Coronary artery (tissue), 2 donors: ENCODE measurements at places on chromosomes 3 and 15.

DNA sequence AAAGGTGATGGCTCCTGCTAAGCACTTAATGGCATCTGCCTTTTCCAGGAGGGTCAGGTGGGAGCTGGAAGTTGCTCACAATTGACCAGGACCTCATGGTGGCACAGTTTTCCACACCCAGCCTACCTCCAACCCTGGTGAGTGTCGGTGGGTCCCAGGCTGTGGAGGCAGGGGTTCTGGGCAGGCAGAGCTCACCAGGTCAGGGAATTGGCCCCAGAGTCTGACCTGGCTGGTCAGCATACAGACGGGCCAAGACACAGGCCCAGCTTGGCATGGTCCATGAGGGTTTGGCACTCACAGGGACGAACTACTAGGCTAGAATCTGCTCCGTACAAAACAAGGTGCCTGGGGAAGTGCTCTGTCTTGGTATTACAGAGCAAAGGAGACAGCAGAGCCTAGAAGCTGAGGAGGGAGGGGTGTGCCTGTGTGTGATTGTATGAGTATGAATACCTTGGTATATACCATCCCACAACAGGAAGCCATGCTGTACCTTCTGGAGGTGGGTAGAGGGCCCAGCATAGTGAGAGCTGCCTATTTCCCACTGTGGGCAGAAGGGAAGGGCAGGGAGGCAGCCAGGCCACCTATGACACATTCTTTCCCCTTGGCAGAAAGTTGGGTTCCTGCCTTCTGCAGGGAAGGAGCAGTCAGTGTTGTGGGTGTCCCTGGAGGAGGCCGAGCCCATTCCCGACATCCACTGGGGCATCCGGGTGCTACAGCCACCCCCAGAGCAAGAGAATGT is 6.5 kb downstream of the APEH start:
- DNase-seq: no peak

DNA sequence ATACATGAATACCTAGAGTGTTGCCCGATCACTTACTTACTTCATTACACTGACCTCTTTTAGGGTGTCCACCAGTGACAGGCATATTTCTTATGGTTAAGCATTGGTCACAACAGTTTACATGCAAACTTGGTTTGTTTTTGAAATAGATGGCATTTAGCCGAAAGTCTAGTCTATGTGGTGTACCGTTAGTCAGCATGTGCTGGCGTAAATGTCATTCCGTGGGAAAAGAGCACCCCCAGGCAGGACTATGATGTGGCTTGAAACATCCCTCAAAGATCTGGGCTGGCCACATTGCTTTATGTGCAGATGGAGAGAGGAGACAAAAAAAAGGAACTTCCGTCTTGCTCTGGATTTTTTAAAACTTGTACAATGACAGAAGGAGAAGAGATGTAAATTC is 357.0 kb upstream of the ICE2 start:
- DNase-seq: no peak

- DNase-seq: no peak
Observed at GRCh38 chr3:81446806-81447205, 314.6 kb downstream of the GBE1 start.

DNA sequence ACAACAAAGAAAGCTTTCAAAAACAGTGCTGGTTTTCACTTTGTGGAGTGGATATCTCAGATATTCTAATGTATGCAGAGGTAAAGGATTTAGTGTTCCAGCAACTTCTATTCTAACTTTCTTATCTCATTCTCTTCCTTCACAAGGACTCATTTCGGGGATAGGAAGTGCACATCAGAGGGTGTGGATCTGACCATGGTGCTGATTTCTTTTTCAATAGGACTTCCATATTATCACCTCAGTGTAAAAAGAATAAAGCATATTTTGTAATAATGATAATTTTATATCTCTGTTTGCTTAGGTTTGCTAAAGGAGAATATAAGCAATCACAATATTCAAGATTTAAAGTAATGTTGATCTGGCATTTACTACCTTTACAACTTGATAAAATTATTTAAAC is 12.5 kb upstream of the CADM2 start:
- DNase-seq: no peak

GRCh38 chr3:32510075-32510724 is 7.5 kb upstream of the CMTM6 start:
- no peak for DNase-seq

DNA sequence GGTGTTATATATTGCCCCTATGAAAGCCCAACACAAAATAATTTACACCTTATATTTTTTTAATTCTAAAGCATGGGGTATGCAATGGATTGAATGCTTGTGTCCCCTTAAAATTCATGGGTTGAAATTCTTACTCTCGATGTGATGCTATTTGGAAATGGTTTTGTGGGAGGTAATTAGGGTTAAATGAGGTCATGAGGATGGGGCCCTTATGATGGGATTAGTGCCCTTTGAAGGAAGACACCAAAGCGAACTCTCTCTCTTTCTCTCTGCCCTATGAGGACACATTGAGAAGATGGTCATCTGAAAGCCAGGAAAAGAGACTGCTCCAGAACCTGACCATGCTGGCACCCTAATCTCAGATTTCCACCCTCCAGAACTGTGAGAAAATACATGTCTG is 7.6 kb upstream of the SRGAP3 start:
- DNase-seq: no peak

DNA sequence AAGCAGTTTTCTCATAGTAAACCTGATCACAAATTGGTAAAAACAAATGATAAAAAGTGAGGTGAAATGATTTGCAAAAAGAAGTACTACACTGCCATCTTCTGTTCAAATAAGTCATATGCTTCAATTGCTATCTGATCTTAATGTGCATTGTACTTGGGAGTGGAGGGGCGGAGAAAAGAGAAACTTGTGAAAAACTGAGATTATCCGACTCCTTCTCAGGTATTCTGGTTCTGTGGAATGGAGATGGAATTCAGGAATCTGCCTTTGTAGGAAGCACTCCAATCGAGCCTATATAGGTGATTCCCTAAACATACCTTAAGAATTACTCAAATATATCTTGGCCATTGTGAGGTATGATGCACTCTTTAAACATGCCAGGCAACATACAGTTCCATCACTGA is 180.6 kb downstream of the CHL1 start:
- DNase-seq: no peak

GRCh38 chr3:126345231-126345630 is 12.0 kb downstream of the KLF15 start:
- DNase-seq: no peak

- DNase-seq: no peak
Observed at GRCh38 chr15:75895731-75896130, 7.9 kb upstream of the FBXO22 start.

DNA sequence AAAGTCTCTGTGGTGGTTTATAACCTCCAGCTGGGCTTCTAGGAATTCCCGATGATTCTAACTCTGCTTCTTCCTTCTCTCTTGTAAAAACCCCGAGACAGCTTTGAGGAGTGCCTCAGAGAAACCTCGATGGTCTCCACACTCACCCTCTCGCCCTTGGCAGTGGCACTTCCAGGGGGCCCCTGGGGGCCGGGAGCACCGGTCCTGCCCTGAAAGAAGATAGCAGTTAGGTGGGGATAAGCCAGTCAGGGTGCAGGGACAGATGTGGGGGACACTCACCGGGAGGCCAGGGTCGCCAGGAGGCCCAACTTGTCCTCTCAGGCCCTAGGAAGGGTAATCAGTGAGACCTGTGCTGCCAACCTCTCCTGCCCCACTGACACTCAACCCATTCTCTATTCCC is 9.7 kb downstream of the COL7A1 start:
- no peak for DNase-seq

DNA sequence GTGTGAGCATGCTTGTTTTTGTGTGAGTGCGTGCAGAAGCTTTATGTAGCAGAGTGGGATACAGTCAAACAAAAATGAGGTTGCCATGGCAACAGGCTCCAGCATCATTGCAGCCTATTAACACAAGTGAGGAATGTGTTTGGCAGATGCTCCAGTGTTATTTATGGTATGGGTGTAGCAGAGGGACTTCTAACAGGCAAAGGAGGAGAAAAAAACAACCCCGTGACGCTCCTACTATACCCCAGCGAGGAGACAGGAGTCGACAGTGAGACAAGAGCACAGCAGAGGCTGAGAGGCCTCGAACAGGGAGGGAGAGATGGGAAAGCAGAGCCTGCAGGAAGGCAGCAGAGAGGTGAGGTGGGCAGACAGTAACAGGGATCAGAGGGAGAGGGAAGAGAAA is 4.9 kb downstream of the ADCY5 start:
- DNase-seq: no peak

DNA sequence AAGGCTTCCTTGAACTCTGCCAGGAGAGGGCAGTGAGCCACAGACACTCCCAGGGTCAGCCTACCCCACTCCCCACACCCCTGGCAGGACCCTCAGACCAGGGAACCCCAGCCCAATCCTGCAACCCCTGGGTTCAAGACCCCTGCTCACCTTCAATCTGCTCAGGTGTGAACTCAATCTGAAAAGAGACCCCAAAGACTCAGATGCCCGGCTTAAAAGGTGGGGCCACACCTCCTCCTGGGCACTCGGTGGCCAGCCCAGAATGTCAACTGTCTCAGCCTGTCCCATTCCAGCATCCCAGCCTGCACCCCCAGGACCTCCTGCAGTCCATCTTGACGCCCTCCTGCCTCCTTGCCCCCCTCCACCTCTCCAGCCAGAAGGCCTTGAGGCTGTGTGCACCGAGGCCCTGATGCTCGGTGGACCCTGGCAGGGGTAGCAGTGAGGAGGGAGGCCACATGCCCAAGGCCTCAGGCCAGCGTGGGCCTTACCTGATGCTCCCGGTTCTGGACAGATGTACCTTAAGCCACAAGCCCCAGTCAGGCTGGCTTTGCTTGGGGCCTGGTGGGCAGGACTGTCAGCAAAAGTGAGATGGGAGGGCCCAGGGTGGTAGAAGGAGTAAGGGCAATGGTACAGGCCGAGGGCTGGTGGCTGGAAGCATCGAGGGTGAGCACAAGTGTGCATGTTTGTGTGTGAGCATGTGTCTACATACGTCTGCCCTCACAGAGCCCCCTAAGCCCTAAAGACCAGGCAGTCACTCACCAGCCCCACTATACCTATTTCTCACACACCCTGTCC is 2.2 kb downstream of the MYL3 start:
- no peak for DNase-seq

DNA sequence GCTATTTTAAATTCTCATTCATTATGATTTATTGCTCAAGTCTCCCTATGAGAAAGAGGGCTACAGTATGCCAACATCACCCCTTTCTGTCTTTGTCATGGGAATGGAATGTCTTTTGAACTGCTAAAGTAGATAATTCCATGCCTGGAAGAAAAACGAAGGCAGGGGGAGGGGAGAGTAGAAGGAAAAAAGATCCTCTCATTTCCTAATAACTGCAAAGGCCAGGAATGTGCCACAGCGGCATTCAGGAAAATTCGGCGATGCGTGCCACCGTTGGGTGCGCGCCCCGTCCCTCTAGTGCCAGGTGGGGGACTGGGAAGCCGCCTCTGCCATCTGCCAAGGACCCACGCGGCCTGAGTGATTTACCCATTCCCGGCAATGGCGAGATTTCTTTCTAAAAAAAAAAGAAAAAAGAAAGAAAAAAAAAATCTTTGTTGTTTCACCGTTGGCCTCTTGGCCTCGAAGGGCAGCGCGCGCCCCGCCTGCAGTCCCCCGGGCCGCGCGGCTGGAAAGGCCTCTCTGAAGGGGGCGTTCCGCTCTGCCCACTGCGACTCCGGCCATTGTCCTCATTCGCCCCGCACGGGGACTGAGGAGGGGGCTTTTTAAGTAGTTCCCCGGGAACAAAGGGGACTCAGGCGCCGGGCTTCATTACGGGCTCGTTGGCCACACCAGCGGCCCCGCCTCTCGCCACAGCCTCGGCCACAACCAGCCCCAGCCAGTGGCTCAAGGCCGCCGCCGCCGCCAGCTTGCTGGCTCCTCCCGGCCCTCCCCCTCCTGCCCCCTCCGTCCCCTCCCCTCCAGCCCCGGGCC is 54.5 kb downstream of the CPN2 start:
- no peak for DNase-seq
